ENCODE measurements at places on chromosomes 7 and 10.
A peak's percentile ranks its signal among the peaks of the same experiment; 100 is the strongest.

DNA sequence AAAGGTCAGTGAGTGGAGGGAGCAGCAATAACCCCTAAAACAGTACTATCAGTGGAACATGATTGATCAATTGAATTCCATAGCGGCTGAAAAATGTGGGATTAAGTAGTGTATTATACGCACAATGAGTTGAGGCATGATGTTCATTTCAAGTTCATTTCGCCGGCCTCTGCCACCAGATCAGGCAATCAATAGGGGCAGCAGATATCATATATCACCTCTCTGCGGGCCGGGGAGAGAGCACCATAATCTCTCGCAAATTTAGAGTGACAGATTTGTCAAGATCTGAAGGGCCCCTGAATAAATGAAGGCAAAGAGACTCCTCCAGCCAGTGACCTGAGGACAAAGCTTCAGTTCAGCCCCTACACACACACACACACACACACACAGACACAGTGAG is 58.5 kb downstream of the PAX2 start:
- no peak for DNase-seq

DNA sequence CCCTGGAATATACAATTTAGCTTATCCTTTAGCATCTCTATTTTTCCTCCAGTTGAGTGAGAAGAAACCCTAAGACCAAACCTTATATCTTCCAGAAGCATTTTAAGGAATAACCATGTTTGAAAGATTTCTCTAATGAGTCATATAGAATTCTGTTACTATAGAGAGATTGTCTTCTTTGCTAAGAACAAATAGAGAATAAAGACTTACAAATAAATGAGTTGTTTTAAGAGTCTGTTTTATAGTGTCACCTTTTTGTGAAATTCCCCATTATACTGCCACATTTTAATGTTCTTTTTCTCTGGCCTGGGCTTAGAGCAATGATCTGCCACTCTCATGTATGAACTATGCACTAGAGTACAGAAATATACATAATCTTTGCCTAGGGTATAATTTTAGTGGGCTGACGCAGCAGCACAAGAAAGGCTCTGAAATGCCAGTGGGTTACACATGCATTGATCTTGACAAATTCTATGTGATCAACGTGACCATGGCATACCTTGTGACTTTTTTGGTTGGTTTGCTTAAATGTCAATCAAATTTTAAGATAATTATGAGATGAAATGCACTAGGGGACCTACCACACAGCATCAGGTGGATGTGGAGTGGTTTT is 145.1 kb upstream of the MKLN1 start:
- no peak for DNase-seq

DNA sequence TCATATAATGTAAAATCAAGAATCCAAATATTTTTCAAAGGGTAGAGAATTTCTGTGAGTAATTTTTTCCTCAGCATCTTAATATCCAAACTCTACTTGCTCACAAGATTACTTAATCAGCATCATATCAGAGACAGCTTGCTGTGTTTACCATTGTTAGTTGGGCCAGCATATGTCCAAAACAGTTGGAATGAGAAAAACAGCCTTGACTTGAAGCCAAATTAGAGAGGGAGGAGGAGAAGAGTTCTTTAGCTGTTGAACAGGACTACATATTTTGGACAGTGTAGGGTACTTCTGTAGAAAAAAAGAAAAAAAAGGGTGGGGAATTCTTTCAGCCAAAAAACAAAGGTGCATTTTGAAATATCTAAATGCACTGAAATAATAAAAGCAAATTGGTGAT is 69.8 kb downstream of the HDAC9 start:
- no peak for DNase-seq

DNA sequence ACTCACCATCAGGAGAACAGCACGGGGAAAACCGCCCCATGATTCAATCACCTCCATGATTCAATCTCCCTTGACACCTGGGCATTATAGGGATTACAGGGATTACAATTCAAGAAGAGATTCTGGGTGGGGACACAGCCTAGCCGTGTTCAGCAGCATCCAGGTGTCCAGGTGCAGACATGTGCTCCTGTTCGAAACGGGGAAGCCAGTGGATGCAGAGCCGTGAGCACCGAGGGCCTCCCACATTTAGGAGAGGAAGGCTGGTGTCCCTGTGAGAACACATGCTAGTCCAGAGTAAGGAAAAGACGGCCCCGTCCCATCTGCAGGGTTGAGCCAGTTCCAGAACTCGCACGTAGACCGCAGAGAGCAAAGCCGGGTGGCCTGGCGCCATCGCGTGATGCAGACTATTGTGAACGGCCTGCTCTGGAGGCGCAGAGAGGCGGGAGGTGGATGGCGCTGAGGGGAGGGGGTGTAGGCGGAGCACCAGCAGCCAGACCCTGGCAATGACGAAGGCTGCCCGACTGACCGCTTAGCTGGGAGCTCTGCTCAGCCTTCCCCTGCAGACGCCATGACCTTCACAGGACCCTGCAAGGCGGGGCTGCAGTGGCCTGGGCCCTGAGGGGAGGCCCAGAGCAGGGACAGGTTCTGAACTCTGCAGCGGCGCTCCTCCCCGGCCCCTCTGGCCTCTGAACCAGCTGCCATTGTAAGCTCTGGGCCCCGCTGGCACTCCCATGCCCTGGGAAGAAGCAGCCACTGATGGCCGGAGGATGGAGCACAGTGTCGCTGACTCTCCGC is 141.6 kb upstream of the TCERG1L start:
- peak; percentile 49 for DNase-seq

GRCh38 chr7:90210981-90211380 is 559 bp upstream of the STEAP2 start:
- DNase-seq, result no peak

DNA sequence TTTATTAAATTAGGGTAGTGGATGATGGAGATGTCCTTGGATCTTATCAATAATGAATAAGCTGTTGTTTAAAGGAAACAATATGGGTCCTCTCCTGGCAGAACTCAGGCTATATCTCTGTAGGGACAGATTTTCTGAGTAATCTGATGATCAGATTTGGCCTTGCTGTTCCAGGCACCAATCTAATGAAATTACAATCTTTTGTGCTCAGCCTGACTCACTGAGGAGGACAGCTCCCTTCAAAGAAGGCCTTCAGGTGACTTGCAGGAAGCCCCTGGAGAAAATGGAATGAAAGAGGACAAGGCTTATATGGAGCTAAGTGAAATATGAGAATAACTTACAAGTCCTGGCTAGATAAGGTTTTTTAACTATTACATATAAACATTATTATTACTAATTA is 486.4 kb upstream of the SORCS1 start:
- DNase-seq, result no peak

GRCh38 chr7:95730493-95731280 is 41.7 kb upstream of the DYNC1I1 start:
- DNase-seq, result no peak

Measured in urinary bladder (tissue), 4 donors.